ENCODE measurements at places on chromosomes 1 and 21. TPM values are rescaled to one million over a fixed set of nuclear protein-coding genes. Genes with fewer than 3 reads are reported as not detected.

DNA sequence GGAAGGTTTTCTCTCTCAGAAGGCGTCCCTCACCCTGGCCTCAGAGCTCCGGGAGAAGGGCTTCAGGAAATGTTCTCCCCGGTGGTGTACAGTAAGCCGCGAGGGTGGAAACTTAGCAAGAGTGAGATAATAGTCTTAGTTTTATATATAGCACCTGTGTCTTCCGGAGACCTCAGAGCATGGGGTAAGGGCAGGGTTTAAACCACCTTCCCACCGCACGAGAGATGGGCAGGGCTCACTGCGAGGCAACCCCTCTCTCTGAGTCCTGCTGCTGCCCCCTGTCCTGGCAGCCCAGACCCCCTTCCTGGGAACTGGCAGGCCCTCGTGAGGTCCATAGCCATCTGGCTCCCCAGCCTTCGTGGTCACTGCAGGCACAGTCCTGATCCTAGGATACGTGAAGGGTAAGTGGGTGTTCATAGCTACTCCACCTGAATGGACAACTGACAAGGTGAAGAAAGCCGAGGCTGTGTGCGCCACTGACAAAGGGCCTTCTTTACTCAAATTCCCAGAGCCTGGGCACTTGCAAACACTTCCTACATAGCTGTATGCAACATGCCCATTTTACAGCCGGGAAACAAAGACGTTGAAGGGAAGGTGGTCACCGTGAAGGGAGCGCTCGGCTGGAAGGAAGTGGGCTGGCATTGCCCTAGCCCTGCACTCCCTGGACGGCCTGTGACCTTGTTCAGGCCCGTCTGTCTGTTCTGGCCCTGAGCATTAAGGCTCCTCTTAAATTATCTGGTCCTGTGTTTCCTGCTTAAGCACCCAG lies 26.9 kb downstream of the ITPKB start:
- H3K36me3 ChIP-seq: peaks cover 36% of the 10 kb centered on the region
- H3K27ac ChIP-seq: peak overlapping the region; percentile 87
- peak overlapping the region; percentile 84 for H3K4me3 ChIP-seq
- no peaks in the 10 kb centered on the region for H3K27me3 ChIP-seq
- peaks cover 98% of the 10 kb centered on the region for H3K4me1 ChIP-seq
- peak; percentile 67 for DNase-seq

The AADACL4 gene
- total RNA-seq: not detected

The CMPK1 gene
- total RNA-seq: 108 TPM

The PTPN22 gene
- 59.8 TPM for total RNA-seq

GRCh38 chr1:115373305-115373704 lies 35.3 kb upstream of the NGF start:
- no peaks in the 10 kb centered on the region for H3K4me1 ChIP-seq
- H3K27ac ChIP-seq: no peak overlapping the region
- DNase-seq: no peak
- peaks cover 1% of the 10 kb centered on the region for H3K27me3 ChIP-seq

DNA sequence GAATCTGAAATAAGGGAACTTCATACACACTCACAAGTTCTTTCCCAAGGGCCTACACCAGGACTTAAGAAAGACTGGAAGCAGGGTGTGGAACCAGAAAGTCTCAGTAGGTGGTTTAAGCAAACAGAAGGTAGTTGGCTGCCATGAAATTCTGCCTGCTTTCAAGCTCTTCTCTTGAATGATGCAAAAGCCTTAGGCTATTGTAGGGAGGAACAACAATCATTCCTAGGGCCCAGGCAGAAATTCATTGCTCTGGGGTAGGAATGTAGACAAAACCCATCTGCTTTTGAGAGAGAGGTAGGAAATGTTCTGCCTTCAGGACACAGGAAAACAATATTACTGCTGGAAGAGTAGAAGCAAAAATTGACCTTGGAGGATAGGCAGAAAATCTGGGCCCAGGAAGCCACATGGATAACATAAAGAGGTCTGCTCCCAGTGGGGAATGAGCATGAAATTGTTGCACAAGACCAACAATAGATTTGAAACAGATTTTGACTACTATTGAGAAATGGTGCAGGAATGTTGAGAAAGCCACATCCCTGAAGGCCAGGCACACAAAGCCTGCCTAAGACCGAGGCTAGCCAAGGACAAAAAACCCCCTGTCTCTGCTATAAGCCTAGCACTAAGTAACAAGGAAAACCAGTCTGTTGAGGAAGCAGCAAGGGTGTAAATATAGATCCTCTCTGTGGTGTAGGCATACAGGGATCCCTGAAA lies 22.7 kb upstream of the SFT2D2 start:
- H3K27ac ChIP-seq: no peak overlapping the region
- no peak for DNase-seq
- H3K4me3 ChIP-seq: no peak overlapping the region
- peaks cover 8% of the 10 kb centered on the region for H3K4me1 ChIP-seq

DNA sequence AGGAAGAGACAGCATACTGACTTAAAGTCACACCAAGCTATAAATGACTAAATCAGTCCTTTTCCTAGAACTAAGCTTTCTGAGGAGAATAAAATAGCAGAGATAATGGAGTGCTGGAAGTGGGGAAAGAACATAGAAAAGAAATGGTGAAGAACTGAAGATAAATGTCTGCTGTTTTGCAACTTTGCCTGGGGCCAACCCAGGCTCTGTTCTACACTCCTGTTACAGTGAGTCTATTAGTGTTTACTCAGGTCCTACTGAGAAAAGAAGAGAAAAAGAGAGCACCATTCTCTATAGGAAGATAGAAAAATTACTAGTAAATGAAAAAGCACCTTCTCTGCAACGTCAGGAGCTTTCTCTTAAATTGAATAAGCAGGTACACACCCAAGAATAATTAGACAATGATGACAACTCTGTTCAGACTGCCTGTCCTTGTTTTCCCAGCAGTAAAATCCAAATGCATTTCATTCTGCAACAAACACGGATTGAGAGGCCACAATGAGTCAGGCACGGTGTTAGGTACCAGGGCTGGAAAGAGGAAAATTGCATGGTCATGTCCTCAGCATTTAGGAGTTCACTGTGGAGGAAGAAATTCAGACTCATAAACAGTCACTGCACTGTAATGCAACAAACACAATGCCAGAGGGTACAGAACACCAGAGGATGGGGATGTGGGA lies 139.4 kb upstream of the CAMK1G start:
- peaks cover 6% of the 10 kb centered on the region for H3K27me3 ChIP-seq
- no peak overlapping the region for H3K27ac ChIP-seq
- no peak overlapping the region for H3K4me3 ChIP-seq
- no peaks in the 10 kb centered on the region for H3K36me3 ChIP-seq

The RAP1GAP gene
- 2.4 TPM for total RNA-seq

The BRWD1 gene
- 44.8 TPM for total RNA-seq

The PRAMEF14 gene
- not detected for total RNA-seq

GRCh38 chr1:95951371-95952102 lies 717.5 kb downstream of the RWDD3 start:
- H3K27ac ChIP-seq: no peak overlapping the region
- no peak overlapping the region for H3K4me3 ChIP-seq
- no peaks in the 10 kb centered on the region for H3K4me1 ChIP-seq
- no peaks in the 10 kb centered on the region for H3K36me3 ChIP-seq
- no peak for DNase-seq
- no peaks in the 10 kb centered on the region for H3K27me3 ChIP-seq

The CSF3R gene
- 0.30 TPM for total RNA-seq

GRCh38 chr1:166902279-166902678 lies 26.2 kb upstream of the TADA1 start:
- H3K4me3 ChIP-seq: no peak overlapping the region
- peaks cover 3% of the 10 kb centered on the region for H3K36me3 ChIP-seq
- H3K27ac ChIP-seq: no peak overlapping the region
- H3K4me1 ChIP-seq: peaks cover 7% of the 10 kb centered on the region
- DNase-seq: no peak

DNA sequence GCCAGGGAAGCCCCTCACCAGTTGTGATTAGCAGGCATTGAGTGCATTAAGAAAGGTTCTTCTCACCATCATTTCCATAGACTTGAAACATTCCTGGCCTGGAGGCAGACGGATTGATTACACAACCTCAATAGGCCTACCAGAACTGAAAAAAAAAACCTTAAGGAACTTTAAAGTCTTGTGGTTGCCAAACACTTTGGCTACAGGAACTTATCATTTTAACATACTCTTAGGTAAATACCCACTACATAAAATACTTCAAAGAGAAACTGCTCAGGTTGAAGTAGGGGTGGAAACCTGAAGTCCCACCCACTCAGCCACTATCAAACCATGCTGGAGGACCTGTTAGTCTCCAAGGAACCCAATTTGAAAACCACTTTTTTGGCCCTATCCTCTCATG lies 22.4 kb upstream of the HMGB4 start:
- no peaks in the 10 kb centered on the region for H3K4me1 ChIP-seq
- H3K27ac ChIP-seq: no peak overlapping the region
- DNase-seq: no peak

- H3K4me3 ChIP-seq: no peak overlapping the region
- no peaks in the 10 kb centered on the region for H3K36me3 ChIP-seq
- no peaks in the 10 kb centered on the region for H3K4me1 ChIP-seq
- peaks cover 61% of the 10 kb centered on the region for H3K27me3 ChIP-seq
These were observed 482.8 kb downstream of the DISC1 start for GRCh38 chr1:232109391-232109790.

DNA sequence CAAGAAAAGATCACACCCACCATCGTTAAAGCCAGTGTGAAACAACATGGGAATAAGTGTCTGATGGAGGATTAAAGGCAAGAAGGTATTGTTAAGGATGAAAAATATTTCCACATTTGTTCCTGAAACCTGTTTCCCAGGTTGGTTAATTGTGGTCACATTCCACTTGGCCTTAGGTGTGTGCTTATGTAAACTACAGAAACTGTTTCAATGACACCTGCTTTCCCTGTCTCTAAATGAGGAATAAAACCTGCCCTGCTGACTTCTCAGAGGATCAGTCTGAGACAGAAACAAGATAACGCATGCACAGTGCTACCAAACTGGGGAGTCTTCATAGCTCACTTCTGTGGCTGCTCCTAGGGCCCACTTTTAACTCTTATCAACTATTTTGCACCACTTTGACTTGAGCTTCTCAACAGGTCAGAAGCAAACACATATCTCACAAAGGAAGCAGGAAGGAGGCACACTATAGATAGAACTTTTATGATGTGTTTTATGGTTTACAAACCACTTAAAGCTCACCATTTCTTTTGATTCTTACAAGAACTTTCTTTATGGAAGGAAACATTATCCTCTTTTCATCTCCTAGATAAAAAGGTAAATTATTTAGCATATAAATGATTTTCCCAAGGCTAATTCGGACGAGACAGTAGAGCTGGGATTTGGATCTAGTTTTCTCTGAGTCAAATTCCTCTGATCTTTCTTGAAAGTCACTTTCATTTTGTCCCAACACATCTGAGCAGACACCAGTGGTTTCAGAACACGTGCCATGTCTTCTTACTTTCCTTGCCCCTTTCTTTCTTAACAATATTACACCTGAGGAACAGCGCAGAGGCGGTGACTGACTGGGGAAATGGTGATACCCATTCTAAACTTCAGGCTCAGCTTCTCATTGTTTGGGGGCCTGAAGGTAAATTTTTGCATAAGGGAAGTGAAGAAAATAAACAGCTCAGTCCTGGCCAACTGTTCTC lies 33.4 kb downstream of the CYP2J2 start:
- H3K27me3 ChIP-seq: no peaks in the 10 kb centered on the region
- DNase-seq: no peak
- H3K36me3 ChIP-seq: peaks cover 5% of the 10 kb centered on the region
- peaks cover 17% of the 10 kb centered on the region for H3K4me1 ChIP-seq
- peak overlapping the region; percentile 40 for H3K4me3 ChIP-seq

GRCh38 chr1:112702067-112702395 lies 4.9 kb downstream of the RHOC start:
- H3K27me3 ChIP-seq: no peaks in the 10 kb centered on the region
- peaks cover 11% of the 10 kb centered on the region for H3K36me3 ChIP-seq
- no peak for DNase-seq
- peak overlapping the region; percentile 41 for H3K27ac ChIP-seq

DNA sequence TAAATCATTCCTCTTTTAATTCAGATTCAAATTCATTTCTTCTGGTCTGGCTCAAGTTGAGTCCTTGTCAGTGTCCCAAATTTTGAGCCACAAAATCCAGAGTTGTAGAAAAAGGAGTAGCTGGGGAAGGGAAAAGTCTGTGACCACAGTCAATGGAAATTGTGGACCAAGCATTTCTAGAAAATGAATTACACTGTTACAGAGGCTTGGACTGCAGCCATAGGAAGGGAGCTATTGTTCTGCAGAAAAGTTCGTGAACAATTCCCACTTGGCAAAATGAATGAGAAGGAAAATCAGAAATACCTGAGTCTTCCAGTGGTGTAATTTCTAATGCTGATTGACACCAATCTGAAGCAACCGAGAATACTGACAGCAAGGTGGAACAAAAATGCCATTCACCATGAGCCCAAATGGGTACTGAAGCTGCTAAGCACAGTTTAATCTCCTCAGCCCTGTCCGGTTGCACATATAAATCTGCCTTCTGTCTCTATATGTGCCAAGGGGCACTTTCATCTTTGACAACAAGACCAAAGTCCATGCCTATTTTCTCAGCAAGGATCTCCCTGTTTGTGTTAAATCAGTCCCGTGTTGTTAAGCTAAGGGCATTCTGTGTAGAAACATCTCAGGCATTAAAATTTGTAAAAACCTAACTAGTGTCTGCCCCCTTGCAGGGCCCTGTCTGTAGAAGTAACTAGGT lies 51.3 kb downstream of the TEX35 start:
- no peak overlapping the region for H3K4me3 ChIP-seq
- H3K4me1 ChIP-seq: no peaks in the 10 kb centered on the region
- no peak overlapping the region for H3K27ac ChIP-seq
- H3K36me3 ChIP-seq: no peaks in the 10 kb centered on the region
- H3K27me3 ChIP-seq: peaks cover 6% of the 10 kb centered on the region

DNA sequence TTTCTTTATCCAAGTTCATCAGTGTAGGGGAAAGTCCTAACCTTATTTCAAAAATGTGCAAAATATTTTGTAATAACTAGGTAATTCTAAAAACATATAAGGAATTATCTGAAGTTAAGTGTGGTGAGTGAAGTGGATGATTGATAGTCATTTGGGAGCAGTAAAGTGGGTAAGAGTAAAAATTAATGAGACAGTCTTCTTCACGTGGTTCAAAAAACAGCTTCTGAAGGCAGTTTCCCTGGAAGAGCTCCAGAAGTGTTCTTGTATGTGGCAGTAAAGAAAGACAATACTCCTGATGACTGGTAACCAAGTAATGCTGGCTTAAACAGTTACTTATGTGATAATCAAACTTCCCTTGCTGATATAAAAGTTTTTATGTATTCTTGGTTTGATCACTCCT lies 50.3 kb downstream of the LEPR start:
- no peaks in the 10 kb centered on the region for H3K36me3 ChIP-seq
- no peaks in the 10 kb centered on the region for H3K4me1 ChIP-seq
- no peaks in the 10 kb centered on the region for H3K27me3 ChIP-seq
- no peak overlapping the region for H3K4me3 ChIP-seq
- DNase-seq: no peak

DNA sequence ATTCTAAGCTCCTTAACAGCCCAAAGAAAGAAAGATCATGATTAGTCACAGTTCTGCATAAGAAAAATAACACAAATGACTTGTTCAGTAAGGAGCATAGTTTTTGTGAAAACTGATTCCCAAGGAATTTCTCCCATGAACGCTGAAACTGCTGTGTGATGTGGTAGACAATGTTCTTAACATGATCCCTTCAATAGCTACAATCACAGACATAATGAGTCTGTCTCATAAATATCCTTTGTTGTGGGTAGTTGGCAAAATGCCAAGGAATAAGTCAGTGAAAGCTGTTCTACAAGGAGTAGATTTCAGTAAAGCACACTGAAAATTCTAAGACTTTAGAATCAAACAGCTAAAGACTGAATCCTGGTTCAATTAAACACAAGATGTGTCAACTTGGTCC lies 404.8 kb downstream of the HLX start:
- no peak for DNase-seq
- no peak overlapping the region for H3K27ac ChIP-seq
- H3K4me1 ChIP-seq: no peaks in the 10 kb centered on the region
- peaks cover 20% of the 10 kb centered on the region for H3K27me3 ChIP-seq
